ENCODE measurements at places on chromosomes 3 and 15.
A peak's percentile ranks its signal among the peaks of the same experiment; 100 is the strongest.

DNA sequence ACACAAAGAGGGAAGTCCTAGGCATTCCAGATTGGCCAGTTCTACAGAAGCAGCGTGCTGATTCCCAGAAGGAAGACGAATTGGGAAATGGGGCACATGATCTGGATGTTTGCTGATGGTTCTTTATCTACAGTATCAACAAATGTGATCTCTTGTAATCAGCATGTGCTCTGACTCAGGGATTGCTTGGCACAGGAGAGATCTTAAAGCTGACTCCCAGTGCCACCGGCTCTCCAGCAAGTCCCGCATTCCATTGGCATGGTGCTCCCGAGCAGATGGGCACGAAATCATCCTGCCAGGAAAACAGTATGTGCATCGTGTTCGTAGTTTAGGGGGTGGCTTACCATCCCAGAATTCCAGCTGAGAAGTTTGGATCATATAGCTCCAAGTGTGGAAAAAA lies 259.9 kb upstream of the NR2F2 start:
- no peak for DNase-seq

GRCh38 chr3:141401573-141402475 lies 33.5 kb downstream of the ZBTB38 start:
- peak; percentile 60 for DNase-seq

- DNase-seq = no peak
These were observed 28.7 kb downstream of the MRPL3 start for GRCh38 chr3:131474115-131474514.

GRCh38 chr3:48885753-48886152 lies 12.9 kb downstream of the SLC25A20 start:
- no peak for DNase-seq

DNA sequence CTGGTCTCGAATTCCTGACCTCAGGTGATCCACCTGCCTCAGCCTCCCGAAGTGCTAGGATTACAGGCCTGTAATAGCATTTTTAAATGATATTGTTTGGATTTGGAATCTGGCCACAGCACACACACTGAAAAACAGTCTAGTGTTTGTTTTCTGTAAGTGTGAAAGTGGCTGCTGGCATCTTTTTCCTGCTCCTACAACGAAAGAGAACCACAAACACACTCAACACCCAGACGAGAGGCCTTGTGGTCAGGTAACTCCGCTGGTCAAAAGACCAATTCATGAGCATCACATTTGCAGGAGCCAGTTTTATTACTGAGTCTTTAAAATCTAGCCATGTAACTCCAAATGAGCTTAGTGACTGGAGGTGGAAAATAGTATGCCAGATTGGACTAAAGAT lies 50.2 kb downstream of the IMPG2 start:
- no peak for DNase-seq

GRCh38 chr3:171878461-171879225 lies 35.5 kb downstream of the TMEM212 start:
- no peak for DNase-seq

- no peak for DNase-seq
These were observed 365.6 kb downstream of the SV2B start for GRCh38 chr15:91465696-91466095.

DNA sequence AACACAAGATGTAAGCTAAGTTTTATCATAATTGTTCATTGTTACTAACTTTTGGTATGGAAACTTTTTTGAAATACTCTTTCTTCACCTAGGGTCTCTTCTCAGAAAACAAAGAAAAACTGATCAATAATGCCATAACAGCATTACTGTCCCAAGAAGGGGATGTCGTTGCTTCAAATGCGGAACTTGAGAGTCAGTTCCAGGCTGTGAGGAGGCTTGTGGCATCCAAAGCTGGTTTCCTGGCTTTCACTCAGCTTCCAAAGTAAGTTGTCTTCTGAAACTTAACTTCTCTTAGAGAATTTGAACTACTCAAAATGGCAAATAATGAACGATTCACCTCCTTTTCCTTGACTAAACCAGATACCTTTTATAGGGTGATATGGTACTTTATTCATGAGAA lies 39.3 kb downstream of the DNAJC13 start:
- no peak for DNase-seq

DNA sequence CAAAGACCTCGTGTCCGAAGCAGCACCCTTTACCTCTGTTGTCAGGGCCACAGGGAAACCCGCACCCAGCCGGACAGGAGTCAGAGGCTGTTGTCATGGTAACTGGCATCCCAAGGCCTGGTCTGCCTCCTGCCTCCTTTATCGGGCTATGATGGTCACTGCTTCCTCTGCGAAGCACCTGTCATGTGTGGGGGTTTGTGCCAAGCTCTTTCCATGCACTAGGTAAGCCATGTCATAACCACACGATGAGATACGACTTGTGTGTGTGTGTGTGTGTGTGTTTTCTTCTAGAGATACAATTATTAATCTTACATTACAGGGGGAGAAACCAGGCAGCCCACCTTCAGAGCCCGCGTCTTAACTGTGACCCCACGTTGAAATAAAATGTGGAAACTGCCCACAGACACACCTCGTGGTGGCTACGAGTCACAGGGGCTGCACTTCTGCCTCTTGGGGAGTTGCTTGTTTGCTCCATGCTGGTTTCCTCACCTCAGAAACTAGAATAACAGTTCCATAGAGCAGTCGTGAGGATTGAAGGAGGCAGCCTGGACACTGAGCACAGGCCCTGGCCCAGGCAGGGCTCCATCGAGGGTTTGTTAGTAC lies 18.0 kb downstream of the ZDHHC19 start:
- no peak for DNase-seq

- DNase-seq = peak; percentile 30
These were observed 401 bp downstream of the SEC11A start for GRCh38 chr15:84715441-84716035.

DNA sequence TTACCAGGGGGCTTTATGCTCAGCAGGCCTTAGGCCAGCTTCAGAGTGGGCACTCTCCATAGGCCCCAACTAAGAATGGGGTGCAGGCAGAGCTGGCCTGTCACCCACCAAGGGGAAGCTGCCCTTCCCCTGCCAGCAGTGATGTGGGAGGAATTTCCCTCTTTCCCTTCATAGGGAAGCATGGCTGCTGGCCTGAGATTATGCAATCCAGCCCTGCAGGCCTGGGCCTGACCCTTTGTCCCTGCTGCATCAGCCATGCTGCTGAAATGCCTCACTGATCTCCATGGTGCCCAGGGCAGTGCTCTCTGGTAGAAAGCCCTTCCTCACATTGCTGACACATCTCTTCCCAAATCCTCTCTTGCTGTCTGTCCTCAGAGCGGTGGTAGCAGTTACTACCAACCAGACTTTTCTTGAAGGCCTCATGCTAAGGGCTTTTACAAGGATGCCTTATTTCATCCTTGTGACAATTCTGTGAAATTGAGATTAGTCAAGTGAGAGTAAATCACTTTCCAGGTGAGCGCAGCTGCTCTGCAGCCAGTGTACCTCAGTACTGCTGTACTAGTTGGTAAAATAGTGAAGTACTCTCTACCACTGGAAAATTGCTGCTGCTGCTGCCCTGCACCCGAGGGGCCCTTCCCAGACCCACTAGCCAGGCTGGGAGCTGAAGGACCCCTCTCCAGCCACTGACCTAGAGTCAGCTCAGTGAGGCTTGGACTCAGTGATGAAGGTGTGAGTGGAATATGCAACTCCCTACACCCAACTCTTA lies 33.8 kb downstream of the MRAS start:
- no peak for DNase-seq

- no peak for DNase-seq
These were observed 17.1 kb upstream of the PRSS50 start for GRCh38 chr3:46734773-46735172.

- no peak for DNase-seq
These were observed 106.2 kb upstream of the AGTR1 start for GRCh38 chr3:148591525-148591924.

- DNase-seq = no peak
These were observed 121.4 kb upstream of the ATP11B start for GRCh38 chr3:182671942-182672341.

GRCh38 chr15:85704720-85705429 lies 89.8 kb downstream of the KLHL25 start:
- DNase-seq = no peak

GRCh38 chr3:106715286-106715685 lies 662.0 kb upstream of the CCDC54 start:
- no peak for DNase-seq

DNA sequence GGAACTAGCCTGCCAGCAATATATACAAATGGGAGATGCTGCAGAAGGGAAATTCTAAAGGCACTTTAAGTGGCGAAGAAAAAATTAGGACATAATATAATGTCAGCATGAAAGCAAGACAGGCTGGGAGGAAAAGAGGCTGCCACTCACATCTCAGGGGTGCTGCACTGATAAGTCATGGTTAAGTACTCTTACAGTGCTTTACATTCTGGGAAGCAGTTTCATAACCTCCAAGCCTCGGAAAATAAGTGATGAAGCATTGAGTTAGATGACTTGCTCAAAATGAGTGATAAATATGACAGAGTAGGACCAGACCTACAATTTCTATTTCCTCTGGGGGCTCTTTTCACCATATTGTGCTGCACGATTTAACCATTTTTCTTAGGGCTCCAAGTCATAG lies 109.0 kb downstream of the HERC1 start:
- DNase-seq = no peak

DNA sequence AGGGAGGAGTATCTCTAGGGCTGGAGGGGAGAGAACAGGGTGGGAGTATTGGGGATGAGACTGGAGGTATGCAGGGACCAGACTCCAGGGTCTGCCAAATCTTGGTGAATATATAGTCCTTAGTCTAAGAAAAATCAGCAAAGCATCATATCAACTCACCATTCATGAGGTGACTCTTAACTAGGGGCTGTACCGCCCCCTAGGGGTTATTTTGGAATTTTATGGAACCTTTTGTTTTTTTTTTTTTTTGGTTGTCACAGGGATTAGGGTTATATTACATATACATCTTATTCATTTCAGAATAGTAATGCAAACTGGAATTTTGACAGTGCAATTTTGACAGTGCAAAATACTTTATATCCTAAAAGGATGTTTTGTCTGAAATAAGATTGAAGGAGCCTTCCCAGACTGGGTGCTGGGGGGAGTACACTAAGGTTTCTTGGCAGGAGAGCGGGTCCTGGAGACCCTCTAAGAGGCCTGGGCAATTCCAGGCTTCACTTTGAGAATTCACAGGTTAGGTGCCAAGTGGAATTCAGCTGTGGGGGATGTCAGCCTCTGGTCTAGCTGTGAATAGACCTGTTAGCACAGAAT lies 7.5 kb downstream of the CMTM7 start:
- DNase-seq = peak; percentile 79

GRCh38 chr3:151120409-151120808 lies 34.9 kb downstream of the MED12L start:
- DNase-seq = no peak

DNA sequence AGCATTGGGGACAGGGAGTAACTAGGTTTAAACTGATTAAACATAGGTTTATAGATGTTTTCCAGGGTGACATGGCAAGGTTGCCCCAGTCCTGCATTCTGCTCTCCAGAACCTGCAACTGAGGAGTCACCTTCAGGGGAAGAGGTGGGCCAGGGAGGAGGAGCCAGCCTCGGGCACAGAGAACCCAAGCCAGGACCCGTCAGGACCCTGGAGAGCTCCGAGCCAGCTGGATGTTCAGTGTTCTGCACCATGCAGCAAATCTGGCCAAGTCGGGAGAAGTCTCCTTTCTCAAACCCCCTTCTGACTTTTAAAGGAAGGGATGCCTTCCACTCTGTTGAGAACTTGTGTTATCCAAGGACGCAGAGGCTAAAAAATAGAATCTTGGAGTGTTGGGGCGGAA lies 62.1 kb upstream of the SLC6A11 start:
- peak; percentile 7 for DNase-seq

- DNase-seq = no peak
These were observed 156.4 kb upstream of the RASGRP1 start for GRCh38 chr15:38720893-38721567.

- DNase-seq = peak; percentile 79
These were observed 1.4 kb downstream of the FES start for GRCh38 chr15:90885432-90886290.

GRCh38 chr15:70892002-70892911 lies at the start of the genes LRRC49 and THAP10:
Gene LRRC49 (plus strand): TSS chr15:70892826. CDS start chr15:70892895, 69 bp downstream.
Gene THAP10 (minus strand): TSS chr15:70892433. CDS start chr15:70892272, 161 bp downstream.
- peak; percentile 44 for DNase-seq

GRCh38 chr3:150062492-150062891 lies 91.8 kb upstream of the PFN2 start:
- DNase-seq = no peak

DNA sequence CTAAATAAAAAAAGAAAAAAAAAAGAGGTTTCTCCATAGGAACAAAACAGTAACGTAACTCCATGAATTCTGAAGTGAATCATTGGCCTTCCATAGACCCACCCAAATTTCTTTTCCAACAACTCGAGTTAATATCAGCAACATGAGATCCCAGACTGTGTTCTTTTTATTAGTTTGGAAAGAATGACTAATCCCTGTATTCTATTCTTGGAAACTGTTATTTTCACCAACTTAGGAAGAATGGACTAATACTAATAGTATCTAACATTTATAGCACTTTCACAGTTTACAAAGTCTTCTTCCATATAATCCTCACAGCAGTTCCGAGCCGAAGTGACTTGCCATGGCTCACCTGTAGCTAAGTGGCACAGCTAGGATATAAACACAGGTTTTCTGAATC lies 72.7 kb upstream of the SLC4A7 start:
- no peak for DNase-seq

DNA sequence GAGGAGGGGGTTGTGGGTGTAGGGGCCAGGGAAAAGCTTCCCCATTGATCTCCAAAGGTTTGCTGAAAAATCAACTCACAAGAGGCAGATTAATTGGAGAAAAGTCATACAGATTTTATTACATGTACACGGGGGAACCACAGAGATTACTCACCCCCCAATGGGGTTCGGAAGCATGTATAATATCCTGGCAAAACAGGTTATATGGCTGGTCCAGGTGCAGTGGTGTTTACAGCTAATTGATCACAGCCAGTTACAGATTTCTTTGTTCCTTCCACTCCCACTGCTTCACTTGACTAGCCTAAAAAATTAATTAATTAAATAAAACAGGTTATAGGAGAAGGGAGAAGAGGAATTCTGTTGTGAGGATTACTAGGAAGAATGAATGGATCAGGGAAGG lies 22.4 kb downstream of the PRKCI start:
- DNase-seq = no peak

- no peak for DNase-seq
These were observed 23.7 kb upstream of the PRTG start for GRCh38 chr15:55766676-55767075.

GRCh38 chr3:113834983-113835382 lies 3.6 kb upstream of the GRAMD1C start:
- no peak for DNase-seq

DNA sequence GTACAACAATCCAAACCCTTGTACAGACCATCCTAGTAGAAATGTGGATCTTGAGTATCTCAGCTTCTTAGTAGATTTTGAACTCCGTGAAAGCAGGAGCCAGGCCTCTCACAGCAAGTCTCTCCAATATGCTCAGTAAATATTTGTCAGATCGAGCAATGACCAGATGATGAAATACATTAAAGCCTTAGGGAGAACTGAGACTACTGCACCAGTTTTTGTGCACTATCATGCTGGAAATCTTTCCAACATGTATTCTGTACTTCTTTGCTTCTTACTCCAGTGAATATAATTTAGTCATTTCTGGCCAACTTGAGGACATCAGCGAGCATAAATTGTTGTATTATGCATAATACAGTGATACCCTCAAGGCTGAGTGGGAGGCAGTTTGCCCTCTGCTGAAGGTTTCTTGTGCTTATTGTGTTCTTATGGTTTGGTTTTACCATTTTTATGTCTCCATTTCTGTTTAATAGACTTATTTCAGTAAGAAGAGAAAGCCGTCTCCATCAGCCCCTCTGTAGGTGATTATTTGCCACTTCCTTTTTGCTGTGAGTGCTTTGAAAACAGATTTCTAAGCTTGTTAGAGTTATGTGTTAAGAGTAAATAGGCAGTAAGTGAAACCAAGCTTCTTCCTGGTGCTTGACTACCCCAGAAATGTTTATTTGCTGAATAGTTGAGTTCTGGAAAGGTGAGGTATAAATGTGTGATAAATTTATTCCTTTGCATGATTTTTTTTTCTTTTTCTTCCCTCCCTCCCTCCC lies 147.1 kb downstream of the PGPEP1L start:
- DNase-seq = no peak
